ENCODE measurements at places on chromosomes 2 and 18. TPM values are rescaled to one million over a fixed set of nuclear protein-coding genes. Genes with fewer than 3 reads are reported as not detected.

The RBM44 gene
- total RNA-seq: 2.8 TPM

The LRRC30 gene
- total RNA-seq: not detected

The TUBA4B gene
- total RNA-seq: 1.2 TPM

The SCN3A gene
- 197 TPM for total RNA-seq

The WDR12 gene
- 26.8 TPM for total RNA-seq

The VAMP5 gene
- total RNA-seq: 5.1 TPM

The TIA1 gene
- 235 TPM for total RNA-seq

The TYW5 gene
- total RNA-seq: 15.7 TPM

The RAD51AP2 gene
- 1.2 TPM for total RNA-seq

The NTSR2 gene
- total RNA-seq: 4.2 TPM

Data from diencephalon (tissue), 1 donor.